ENCODE measurements at places on chromosomes 16 and 17. TPM values are rescaled to one million over a fixed set of nuclear protein-coding genes. Genes with fewer than 3 reads are reported as not detected.

MLX gene
- polyA plus RNA-seq: 52.0 TPM

DHRS13 gene
- polyA plus RNA-seq: 8.4 TPM

MPO gene
- 0.79 TPM for polyA plus RNA-seq

DNA sequence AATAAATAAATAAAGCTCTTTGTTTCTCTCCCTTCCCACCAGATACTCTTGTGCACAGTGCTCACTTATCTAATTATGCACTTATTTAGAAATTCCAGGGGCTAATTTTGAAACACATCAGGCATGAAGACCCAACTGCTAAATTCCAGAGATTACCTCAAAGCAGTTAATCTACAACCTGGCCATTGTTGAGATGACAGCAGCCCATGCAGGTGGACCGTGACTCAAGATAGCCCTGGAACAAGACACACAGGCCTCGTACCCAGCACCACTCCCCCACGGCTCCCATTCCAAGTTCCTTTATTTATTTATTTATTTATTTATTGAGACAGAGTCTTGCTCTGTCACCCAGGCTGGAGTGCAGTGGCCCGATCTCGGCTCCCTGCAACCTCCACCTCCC is 60.1 kb upstream of the NPEPPS start:
- H3K27ac ChIP-seq: no peak overlapping the region
- no peak for DNase-seq
- no peak overlapping the region for H3K4me3 ChIP-seq
- no peaks in the 10 kb centered on the region for H3K27me3 ChIP-seq
- H3K36me3 ChIP-seq: peaks cover 11% of the 10 kb centered on the region

- H3K4me3 ChIP-seq: no peak overlapping the region
- H3K27ac ChIP-seq: peak overlapping the region; percentile 81
- H3K27me3 ChIP-seq: no peaks in the 10 kb centered on the region
- peaks cover 43% of the 10 kb centered on the region for H3K36me3 ChIP-seq
- peak; percentile 60 for DNase-seq
Observed at GRCh38 chr17:42541041-42541833, 5.2 kb downstream of the NAGLU start.

DNA sequence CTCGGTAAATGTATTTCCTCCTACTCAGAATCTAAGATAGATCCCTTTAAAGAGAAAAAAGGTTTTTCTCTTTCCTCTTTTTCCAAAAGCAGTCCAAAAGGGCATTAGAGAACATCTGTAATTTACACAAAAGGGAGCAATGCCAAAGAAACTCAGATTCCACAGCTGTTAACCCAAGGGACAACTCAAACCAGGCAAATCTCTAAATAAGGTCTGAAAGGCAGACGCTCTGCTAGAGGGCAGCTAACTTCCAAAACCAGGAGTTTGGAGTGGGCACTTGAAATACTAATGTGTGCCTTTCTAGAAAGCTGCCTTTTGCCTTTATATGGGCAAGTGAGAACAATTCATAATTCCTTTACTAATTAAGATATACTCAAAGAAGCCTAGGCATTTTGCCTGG is 435.7 kb downstream of the ZFHX3 start:
- no peak for DNase-seq
- no peaks in the 10 kb centered on the region for H3K27me3 ChIP-seq

GRCh38 chr16:88376835-88377726 is 5.7 kb upstream of the ZNF469 start:
- no peaks in the 10 kb centered on the region for H3K36me3 ChIP-seq
- H3K27ac ChIP-seq: no peak overlapping the region
- H3K4me3 ChIP-seq: no peak overlapping the region
- DNase-seq: no peak
- H3K27me3 ChIP-seq: peaks cover 11% of the 10 kb centered on the region
- H3K4me1 ChIP-seq: no peaks in the 10 kb centered on the region

DNA sequence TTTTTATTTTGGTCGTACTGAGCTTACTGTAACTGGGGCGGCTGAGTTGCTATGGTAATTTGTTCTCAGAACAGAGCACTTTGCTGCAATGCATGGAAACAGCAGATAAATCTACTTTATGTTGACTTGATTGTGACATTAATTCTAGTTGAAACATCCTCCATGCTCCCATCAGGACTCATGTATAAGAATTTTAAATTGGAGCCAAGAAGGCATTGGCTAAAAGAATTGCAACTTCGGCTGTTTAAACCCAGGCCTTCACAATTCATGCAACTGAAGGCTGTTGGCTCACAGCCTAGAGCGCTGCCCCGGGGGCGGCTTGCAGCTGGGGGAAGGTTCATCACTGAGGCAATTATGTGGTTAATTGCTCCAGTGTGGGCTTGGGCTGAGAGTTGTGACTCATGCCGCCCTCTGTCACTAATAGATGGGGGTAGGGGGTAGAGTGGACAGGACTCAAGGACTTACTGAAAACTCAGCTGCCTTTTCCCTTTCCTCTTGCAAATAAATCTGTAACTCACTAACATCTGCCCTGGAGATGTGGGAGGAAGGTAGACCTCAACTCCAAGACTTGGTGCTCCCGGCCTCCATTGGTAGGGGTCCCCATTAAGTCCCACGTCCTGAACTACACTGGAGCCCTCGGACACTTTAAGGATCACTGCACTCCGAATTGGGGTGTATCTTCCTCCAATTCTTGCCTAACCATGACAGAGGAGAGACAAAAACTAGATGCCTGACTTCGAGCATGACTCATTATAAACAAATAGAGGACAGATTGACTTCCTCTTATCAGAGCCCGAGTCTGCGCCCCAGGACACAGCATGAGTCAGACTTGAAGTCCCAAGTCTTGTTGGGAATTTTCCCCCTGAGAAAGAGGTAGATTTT is 37.5 kb downstream of the ERCC4 start:
- no peak overlapping the region for H3K4me3 ChIP-seq
- H3K27ac ChIP-seq: peak overlapping the region; percentile 71
- peak; percentile 87 for DNase-seq
- no peaks in the 10 kb centered on the region for H3K36me3 ChIP-seq

- peaks cover 35% of the 10 kb centered on the region for H3K4me1 ChIP-seq
- peak; percentile 35 for DNase-seq
- H3K27me3 ChIP-seq: no peaks in the 10 kb centered on the region
Observed at GRCh38 chr17:4594931-4595684, 10.8 kb downstream of the SMTNL2 start.

GRCh38 chr17:63675607-63676546 is 24.0 kb downstream of the LIMD2 start:
- H3K4me3 ChIP-seq: no peak overlapping the region
- H3K36me3 ChIP-seq: peaks cover 4% of the 10 kb centered on the region
- H3K27ac ChIP-seq: no peak overlapping the region
- H3K27me3 ChIP-seq: no peaks in the 10 kb centered on the region
- peaks cover 9% of the 10 kb centered on the region for H3K4me1 ChIP-seq
- peak; percentile 75 for DNase-seq

DNA sequence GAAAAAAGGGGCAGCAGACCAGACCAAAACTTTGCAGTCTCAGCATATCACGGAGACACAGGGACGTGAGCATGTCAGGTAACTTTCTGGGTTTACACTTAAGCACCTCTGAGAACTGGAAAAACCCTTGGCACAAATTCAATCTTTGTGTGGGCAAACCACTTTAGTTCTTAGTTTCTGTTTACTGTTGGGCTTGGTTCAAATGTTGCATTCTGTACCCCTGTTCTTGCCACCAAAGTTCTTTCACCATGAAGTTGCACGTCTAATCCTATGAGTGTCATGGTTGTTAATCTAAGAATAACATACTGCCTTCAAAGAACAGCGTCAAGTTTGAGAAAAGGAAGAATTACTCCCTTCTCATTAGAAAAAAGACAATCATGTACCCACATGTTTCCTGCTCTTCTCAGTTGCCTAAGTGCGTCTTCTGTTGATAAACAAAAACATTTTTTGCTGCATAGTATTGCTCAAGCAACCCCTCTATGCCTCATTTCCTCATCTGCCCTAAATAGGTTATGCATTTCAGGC is 11.6 kb downstream of the KRT33A start:
- H3K36me3 ChIP-seq: no peaks in the 10 kb centered on the region
- DNase-seq: no peak
- no peaks in the 10 kb centered on the region for H3K4me1 ChIP-seq

DNA sequence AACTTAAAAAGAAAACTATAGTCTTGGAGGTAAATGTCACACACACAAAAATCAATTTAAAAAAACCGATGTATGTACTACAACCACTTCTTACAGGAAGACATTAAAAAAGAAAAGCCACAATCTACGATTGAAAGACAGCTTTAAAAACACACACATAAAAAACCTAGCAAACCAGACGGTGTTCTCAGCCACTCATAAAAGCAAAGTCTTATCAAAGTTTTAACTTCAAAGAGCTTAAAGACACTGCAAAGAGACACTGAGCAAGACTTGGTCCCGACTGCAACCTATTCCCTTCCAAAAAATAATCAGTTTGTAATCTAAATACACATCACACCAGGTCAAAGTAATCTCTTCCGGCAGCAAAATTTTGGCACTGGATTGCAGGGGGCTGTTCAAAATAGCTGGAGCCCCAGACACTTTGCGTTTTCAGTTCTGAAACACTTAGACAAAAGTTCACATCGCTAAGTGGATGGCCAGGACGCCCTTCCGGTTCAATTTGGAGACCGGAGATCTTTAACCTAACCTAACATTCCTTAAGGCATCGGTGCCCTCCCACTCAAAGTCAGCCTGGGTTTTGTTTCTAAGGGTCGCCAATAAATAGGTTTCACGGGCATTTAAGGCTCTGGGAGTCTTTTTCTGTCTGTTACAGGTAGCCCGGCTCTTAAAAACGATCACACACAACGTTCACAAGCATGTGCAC is 2.6 kb downstream of the ZCCHC14 start:
- H3K27ac ChIP-seq: peak overlapping the region; percentile 72
- no peaks in the 10 kb centered on the region for H3K36me3 ChIP-seq
- no peaks in the 10 kb centered on the region for H3K27me3 ChIP-seq

DNA sequence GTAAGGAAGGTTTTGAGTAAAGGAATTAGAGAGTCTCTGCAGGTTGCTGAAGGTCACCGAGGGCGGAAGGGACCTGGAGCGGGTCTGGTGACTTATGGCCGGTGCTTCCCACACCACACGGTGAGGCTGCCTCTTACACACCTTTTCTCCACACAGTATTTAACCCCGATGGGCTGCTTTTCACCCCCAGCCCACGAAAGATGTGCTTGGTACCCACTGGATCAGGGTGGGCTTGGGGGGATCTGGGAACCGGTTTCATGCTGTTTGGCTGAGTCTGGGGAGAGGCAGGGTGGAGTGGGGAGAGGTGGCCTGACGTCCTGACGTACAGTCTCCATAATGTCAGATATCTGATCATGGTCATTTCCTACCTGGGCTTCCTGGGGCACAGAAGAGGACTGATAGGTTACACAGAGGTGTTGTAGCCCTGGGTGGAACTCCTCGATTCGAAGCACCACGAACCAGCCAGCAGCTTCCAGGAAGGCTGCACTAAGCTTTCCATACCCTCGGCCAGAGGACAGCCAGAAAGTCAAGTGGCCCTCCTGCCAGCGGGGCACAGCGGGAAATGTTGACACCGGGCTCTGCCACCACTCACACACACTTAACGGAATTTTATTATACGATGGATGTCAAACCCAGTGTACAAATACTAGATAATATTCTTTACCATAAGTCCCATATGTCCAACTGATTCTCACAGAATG is 34.0 kb downstream of the OR1D5 start:
- no peak overlapping the region for H3K27ac ChIP-seq
- H3K36me3 ChIP-seq: peaks cover 37% of the 10 kb centered on the region
- no peak for DNase-seq
- no peaks in the 10 kb centered on the region for H3K4me1 ChIP-seq
- no peak overlapping the region for H3K4me3 ChIP-seq
- H3K27me3 ChIP-seq: no peaks in the 10 kb centered on the region

GRCh38 chr16:9212621-9213020 is 121.2 kb downstream of the HAPSTR1 start:
- H3K27ac ChIP-seq: no peak overlapping the region
- no peak for DNase-seq
- H3K4me1 ChIP-seq: no peaks in the 10 kb centered on the region

Data from large intestine (tissue), 12 donors.